ENCODE measurements at places on chromosomes 4 and X. TPM values are rescaled to one million over a fixed set of nuclear protein-coding genes. Genes with fewer than 3 reads are reported as not detected.

Gene STAG2
- polyA plus RNA-seq, result 21.5 TPM

Gene ODAPH
- not detected for polyA plus RNA-seq

Gene GIMD1
- polyA plus RNA-seq, result not detected

Gene SLC2A9
- 0.61 TPM for polyA plus RNA-seq

Gene TSPAN7
- 3.6 TPM for polyA plus RNA-seq

Gene KIT
- 3.8 TPM for polyA plus RNA-seq

Gene TGIF2LX
- polyA plus RNA-seq, result not detected

Gene TLR6
- polyA plus RNA-seq, result 0.19 TPM

Gene MAP3K15
- polyA plus RNA-seq, result 0.76 TPM

Gene GPR119
- polyA plus RNA-seq, result not detected

Gene SPARCL1
- 36.9 TPM for polyA plus RNA-seq

Gene DCAF4L1
- polyA plus RNA-seq, result not detected

Gene AKAP4
- not detected for polyA plus RNA-seq

Gene LPAR4
- not detected for polyA plus RNA-seq

Gene TNMD
- 2.3 TPM for polyA plus RNA-seq

Gene BRS3
- not detected for polyA plus RNA-seq

Gene MTTP
- polyA plus RNA-seq, result not detected

Gene GJB1
- polyA plus RNA-seq, result 6.6 TPM

Gene ZFP42
- polyA plus RNA-seq, result not detected

Gene SSX1
- polyA plus RNA-seq, result not detected

Gene DGKK
- not detected for polyA plus RNA-seq

Gene CRMP1
- 1.9 TPM for polyA plus RNA-seq

Gene FAAH2
- polyA plus RNA-seq, result 4.0 TPM

Gene RPL36A
- 2,307 TPM for polyA plus RNA-seq

Gene NDP
- not detected for polyA plus RNA-seq

Gene AASDH
- polyA plus RNA-seq, result 3.5 TPM

Gene TLR3
- polyA plus RNA-seq, result 1.7 TPM

Gene TMPRSS11A
- polyA plus RNA-seq, result not detected

Gene CD99
- polyA plus RNA-seq, result 207 TPM

Gene GAGE1
- not detected for polyA plus RNA-seq

Gene RAB40A
- 0.98 TPM for polyA plus RNA-seq

Gene SSX4B
- polyA plus RNA-seq, result not detected

Gene MAGEA8
- not detected for polyA plus RNA-seq

Gene SPANXN4
- polyA plus RNA-seq, result not detected

Gene PNMA6A
- 0.58 TPM for polyA plus RNA-seq

Gene ADGRG4
- polyA plus RNA-seq, result not detected

Gene GPR50
- not detected for polyA plus RNA-seq

Gene EGF
- not detected for polyA plus RNA-seq

Gene PF4V1
- not detected for polyA plus RNA-seq

Gene ZMAT1
- polyA plus RNA-seq, result 0.81 TPM

Gene OPN1MW
- not detected for polyA plus RNA-seq

Gene SERTM2
- 0.03 TPM for polyA plus RNA-seq

Gene TEC
- polyA plus RNA-seq, result 2.0 TPM

Gene GRIA3
- 0.87 TPM for polyA plus RNA-seq

Gene ADAMTS3
- 0.15 TPM for polyA plus RNA-seq

Gene SORCS2
- polyA plus RNA-seq, result 0.50 TPM

Gene ANK2
- polyA plus RNA-seq, result 5.0 TPM

Gene SFRP2
- not detected for polyA plus RNA-seq

Gene FGD1
- polyA plus RNA-seq, result 3.3 TPM

Gene AMOT
- polyA plus RNA-seq, result 1.6 TPM

Data from stomach (tissue), 19 donors.